ENCODE measurements at places on chromosomes 4 and X. TPM values are rescaled to one million over a fixed set of nuclear protein-coding genes. Genes with fewer than 3 reads are reported as not detected.

- DNase-seq: peak; percentile 54
- no peak overlapping the region for H3K27ac ChIP-seq
- H3K27me3 ChIP-seq: no peaks in the 10 kb centered on the region
- H3K4me1 ChIP-seq: 0 out of 2 replicates have a peak, but pooled peaks cover 7% of the 10 kb centered on the region
Measured at GRCh38 chrX:115679460-115679859, 118.5 kb downstream of the PLS3 start.

DNA sequence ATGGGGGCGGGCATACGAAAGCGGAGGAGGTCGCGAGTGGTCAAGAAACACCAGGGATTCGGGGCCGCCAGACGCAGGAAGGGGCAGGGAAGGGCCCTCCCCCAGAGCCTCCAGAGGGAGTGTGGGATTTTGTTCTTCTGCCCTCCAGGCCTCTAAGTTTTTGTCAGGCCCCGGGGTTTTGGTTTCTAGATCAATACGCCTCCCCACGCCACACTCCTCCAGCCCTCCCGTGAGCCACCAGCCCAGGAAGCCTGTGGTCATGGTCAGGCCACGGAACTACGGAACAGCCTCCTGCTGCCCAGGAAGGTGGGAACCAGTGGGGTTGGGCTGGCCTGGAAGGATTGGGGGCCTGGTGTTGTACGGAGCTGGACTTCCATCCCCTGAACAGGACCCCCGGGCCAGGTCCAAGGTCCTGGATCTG is 38.4 kb downstream of the CPLX1 start:
- peaks cover 20% of the 10 kb centered on the region for H3K4me1 ChIP-seq
- H3K36me3 ChIP-seq: no peaks in the 10 kb centered on the region
- no peak for DNase-seq
- H3K4me3 ChIP-seq: no peak overlapping the region

RPGR gene
- polyA plus RNA-seq: 9.0 TPM

MAPK10 gene
- 2.6 TPM for polyA plus RNA-seq

FRAS1 gene
- polyA plus RNA-seq: 12.4 TPM

DNA sequence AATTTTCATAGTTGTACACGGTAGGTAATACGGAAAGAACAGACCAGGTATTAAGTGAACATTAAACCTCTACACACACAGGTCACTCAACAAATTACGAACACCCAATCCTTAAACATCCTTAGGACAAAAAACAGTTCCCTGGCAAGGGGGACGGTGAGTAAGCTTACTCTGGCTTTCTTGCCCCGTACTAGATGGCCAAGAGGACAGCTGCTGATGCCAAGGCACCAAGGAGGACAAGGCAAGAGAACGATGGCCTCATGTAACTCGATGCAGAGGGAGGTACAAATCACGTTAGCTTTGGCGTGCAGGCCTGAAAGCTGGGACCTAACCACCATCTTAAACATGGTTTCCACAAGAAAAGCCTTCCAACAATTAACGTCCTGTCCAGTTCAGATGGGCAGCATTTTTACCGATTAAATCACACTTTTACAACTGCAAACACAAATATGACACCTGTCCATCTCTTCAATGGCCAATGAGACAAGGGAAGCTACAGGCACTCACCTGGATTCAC is 23.7 kb downstream of the FAT1 start:
- no peak overlapping the region for H3K27ac ChIP-seq
- no peak overlapping the region for H3K4me3 ChIP-seq
- no peaks in the 10 kb centered on the region for H3K36me3 ChIP-seq
- no peaks in the 10 kb centered on the region for H3K27me3 ChIP-seq
- peaks cover 48% of the 10 kb centered on the region for H3K4me1 ChIP-seq

EMCN gene
- not detected for polyA plus RNA-seq

GRCh38 chr4:140049024-140049848 is 104.7 kb downstream of the MAML3 start:
- peak overlapping the region; percentile 42 for H3K4me3 ChIP-seq
- H3K4me1 ChIP-seq: peaks cover 41% of the 10 kb centered on the region
- H3K27ac ChIP-seq: peak overlapping the region; percentile 94
- no peaks in the 10 kb centered on the region for H3K36me3 ChIP-seq

MAGEE2 gene
- 0.35 TPM for polyA plus RNA-seq

PGM2 gene
- polyA plus RNA-seq: 10.1 TPM

DNA sequence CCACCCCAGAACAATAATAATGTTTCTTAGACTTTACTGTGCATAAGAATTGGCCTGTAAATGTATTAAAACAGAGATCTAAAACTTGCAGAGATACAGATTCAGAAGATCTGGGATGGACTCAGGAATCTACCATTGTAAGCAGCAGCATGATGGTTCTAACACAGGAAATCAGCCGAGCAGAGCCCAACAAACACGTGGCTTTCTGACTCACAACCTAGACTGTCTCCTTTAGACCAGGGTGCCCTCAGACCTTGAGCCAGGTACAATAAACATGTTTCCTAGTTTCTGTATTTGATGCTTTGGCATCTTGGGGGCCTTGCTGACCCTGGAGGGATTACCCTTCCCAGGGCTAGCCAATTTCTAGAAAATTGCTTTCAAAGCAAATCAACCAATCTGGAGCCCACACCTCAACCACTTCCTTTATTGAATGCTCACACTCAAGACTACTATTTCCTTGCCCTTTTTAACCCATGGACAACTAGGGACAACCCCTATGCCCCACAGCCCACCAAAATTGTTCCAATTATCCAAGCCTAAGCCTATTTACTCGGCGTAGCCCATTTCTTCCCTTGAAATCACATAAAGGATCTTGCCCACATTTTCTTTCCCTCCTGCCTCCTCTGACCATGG is 80.5 kb downstream of the TBC1D9 start:
- no peaks in the 10 kb centered on the region for H3K36me3 ChIP-seq
- no peaks in the 10 kb centered on the region for H3K4me1 ChIP-seq
- H3K4me3 ChIP-seq: no peak overlapping the region

- H3K36me3 ChIP-seq: no peaks in the 10 kb centered on the region
- H3K27me3 ChIP-seq: peaks cover 100% of the 10 kb centered on the region
- H3K27ac ChIP-seq: no peak overlapping the region
- H3K4me1 ChIP-seq: peaks cover 58% of the 10 kb centered on the region
Measured at GRCh38 chr4:185019456-185020292, 1.4 kb downstream of the HELT start.

DNA sequence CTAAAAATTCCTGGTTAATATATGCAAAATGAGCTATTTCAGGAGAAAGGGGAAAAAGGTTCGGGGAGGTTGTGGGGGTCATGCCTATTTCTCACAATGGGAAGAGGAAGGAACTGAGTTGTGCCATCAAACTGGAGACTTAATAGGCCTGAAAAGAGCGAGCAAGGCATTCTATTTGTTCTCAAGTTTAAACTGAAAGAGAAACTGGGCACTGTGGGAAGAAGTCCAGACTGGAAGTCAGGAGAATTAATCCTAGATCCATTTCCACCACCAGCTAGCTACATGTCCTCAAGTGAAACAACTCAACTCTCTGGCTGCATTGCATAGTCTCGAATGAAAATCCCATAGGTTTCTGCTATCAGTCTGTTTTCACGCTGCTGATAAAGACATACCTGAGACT is 50.6 kb downstream of the PPARGC1A start:
- H3K4me3 ChIP-seq: no peak overlapping the region
- H3K27me3 ChIP-seq: no peaks in the 10 kb centered on the region
- H3K36me3 ChIP-seq: no peaks in the 10 kb centered on the region
- no peak for DNase-seq

SMIM31 gene
- polyA plus RNA-seq: not detected

DNA sequence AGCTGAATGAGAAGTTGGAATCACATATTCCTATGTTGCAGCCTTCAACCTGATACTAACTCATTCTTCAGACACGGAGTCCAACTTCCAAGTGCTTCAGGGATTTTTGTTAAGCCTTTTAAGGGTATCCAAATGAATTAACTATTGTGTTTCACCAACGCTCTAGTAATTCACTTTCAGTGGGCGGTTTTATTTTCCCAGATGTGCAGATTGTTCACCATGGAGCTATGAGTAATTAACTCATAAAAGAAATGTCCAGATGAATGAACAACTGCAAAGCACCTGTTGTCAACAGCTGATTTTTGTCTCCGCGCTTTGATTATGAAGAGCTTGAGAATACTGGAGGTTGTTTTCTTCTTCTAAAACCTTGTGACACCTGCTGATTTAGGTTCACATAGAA is 187.6 kb downstream of the CBR4 start:
- 0 out of 2 replicates have a peak overlapping the region, but pooled peaks have one; percentile 6 for H3K27ac ChIP-seq
- no peak overlapping the region for H3K4me3 ChIP-seq
- no peaks in the 10 kb centered on the region for H3K4me1 ChIP-seq

DNA sequence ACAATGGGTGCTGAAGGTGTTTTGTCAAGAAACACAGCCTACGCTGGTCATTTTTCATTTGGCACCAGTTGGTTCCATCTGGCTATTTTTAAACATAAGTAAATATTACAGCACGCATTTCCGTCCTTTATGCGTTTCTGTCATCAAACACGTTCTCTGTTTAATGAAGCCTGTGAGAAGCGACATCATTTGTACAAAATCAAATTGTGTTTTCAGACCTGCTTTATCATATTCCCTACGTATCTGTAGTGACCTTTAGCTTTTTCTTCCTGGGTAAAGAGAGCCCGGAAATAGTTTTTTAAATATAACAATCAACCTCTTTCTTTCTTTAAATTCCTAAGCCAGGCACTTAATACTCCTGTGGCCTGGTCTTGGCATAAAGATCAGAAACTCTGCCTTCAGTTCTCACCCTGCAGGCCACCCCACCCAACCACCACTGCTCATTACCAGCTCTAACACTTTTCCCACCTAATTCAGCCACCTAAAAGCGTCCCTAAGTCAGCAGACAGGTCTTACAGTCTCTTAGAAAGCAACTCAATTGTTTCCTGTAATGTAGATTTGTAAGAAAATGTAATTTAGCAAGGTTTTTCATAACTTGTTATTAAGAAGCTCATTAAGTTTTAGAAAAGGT is 30.4 kb downstream of the ACSL1 start:
- peaks cover 13% of the 10 kb centered on the region for H3K4me1 ChIP-seq
- no peak for DNase-seq
- H3K27ac ChIP-seq: no peak overlapping the region
- H3K27me3 ChIP-seq: no peaks in the 10 kb centered on the region
- H3K36me3 ChIP-seq: peaks cover 4% of the 10 kb centered on the region
- no peak overlapping the region for H3K4me3 ChIP-seq

DNA sequence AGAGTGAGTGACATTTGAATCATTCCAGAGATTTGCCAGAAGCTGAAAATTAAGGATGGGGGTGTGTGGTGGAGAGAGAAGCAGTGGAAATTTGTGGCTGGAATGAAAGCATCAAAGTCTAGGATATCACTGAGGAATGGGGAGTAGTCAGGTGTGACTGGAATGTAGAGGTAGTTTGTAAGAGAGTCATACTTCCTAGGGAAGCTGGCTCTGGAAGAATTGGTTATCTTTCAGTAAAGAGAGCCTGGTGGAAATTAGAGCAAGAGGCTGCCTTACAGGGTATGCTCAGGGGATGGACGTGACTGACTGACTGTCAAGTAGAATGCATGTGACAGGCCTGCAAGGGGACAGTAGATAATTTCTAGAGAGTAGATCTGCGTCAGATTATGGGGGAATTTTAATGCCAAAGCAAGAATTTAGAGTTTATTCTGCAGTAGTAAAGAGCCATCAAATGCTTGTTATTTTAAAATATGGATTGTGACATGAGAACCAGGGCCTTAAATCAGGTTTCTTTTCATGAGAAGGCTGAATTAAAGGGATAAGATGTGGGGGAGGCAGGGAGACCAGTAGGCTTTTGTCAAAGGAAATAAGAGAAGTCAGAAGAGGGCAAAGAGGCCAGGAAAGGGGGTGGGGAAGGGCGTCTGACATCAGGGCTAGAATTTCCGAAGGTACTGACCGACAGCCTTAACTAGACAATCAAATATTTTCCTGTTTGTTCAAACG is 109.9 kb downstream of the AFF1 start:
- H3K27me3 ChIP-seq: no peaks in the 10 kb centered on the region
- H3K4me3 ChIP-seq: no peak overlapping the region
- H3K36me3 ChIP-seq: no peaks in the 10 kb centered on the region

DNA sequence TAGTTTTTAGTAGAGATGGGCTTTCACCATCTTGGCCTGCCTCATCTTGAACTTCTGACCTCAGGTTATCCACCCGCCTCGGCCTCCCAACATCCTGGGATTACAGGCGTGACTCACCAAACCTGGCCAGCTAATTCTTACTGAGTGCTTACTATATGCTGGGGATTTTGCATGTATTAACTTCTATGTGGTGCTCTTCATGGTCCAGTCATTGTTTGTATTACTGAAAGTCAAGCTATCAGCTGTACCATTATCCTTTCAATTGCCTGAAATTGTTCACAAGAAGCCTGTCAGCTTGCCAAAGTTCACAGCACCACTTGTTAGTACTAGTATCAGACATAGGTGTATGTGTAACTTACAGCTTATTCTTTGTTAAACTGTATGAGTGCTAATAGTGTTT is 1272.1 kb downstream of the ARAP2 start:
- no peaks in the 10 kb centered on the region for H3K27me3 ChIP-seq
- no peak for DNase-seq
- no peak overlapping the region for H3K27ac ChIP-seq
- H3K4me1 ChIP-seq: no peaks in the 10 kb centered on the region
- H3K36me3 ChIP-seq: no peaks in the 10 kb centered on the region
- H3K4me3 ChIP-seq: no peak overlapping the region

Measured in GM23338 (cell line).